Gastrocnemius medialis (tissue), 4 donors: ENCODE measurements at places on chromosomes 3 and 15. TPM values are rescaled to one million over a fixed set of nuclear protein-coding genes. Genes with fewer than 3 reads are reported as not detected.
A peak's percentile ranks its signal among the peaks of the same experiment; 100 is the strongest.

DCBLD2 gene
- total RNA-seq: 6.9 TPM

KIF7 gene
- total RNA-seq: 0.66 TPM

DNA sequence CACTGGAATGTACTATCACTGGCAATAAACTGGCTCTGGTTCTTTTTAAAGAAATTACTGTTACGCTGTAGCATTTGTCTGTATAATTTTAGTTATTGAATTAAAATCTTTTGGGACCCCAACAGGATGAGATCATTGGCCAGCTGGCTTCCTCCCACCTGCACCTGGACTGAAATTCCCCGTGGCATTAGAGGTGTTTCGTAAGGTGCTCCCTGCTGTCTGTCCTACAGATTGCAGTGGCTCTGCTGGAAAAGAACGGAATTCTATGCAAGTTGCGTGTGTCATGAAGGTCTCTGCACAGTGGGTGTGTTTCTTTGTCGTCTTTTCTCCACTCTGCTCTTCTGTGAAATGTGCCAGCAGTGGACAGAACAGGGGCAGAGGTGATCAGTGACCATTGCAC is 383.4 kb downstream of the PTPRG start:
- DNase-seq: no peak

- DNase-seq: no peak
Measured at GRCh38 chr15:41955807-41956525, 16.4 kb downstream of the EHD4 start.

GRCh38 chr15:91694131-91694830 is 159.2 kb upstream of the SLCO3A1 start:
- DNase-seq: peak; percentile 13

DNA sequence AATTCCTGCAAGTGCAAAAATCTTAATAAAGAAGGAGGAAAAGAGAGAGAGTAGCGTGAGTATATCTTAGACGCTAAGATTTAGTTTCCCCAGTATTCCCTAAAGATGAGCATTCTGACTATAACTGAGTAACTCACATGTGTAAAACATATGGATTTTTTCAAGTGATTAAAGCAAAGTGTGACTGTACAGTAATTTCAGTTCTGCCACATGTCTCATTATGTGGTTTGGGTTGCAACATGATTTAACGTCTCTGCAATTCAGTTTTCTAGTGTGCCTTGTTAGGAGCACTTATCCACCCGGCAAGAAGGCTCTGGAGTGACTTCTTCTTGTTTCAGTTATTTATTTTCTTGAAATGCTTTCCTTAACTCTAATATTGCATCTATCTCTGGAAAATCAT is 514.1 kb downstream of the ROBO1 start:
- DNase-seq: no peak

- no peak for DNase-seq
Measured at GRCh38 chr3:171245796-171246765, 214.1 kb downstream of the TNIK start.
